Naive thymus-derived CD8-positive, alpha-beta T cell (primary cell): ENCODE measurements at places on chromosomes 13 and 19. TPM values are rescaled to one million over a fixed set of nuclear protein-coding genes. Genes with fewer than 3 reads are reported as not detected.

DNA sequence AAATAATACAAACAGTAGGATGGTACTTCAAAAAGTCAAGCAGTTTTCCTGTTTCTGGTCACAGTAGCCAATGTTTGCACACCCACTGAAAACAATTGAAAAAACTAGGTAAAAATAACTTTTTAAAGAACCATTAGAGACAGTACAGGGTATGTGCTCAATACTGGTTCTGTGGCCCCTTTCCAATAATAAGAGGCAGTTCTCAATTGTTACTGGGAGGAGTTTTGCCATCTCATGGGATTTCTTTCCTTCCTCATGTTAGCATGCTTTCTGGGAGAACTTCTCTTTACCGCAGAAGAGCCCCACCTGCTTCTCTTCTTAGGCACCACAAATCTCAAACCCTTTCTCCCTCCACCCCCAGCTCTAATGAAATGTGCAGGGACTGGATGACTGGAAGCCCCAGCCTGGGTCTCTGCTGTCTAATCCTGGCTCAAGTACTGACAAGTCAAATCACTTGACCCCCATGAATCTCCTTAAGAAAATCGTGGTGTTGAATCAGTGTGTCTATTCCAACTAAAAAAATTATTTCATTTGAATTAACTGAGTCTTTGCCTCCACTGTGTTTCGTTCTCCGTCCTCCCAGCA is 14.6 kb downstream of the METTL21C start:
- no peak for DNase-seq
- peak overlapping the region; percentile 80 for H3K27ac ChIP-seq
- H3K4me1 ChIP-seq, result peaks cover 25% of the 10 kb centered on the region
- H3K27me3 ChIP-seq, result no peaks in the 10 kb centered on the region

GRCh38 chr19:53879140-53880081 is 2.6 kb upstream of the PRKCG start:
- H3K27me3 ChIP-seq, result peaks cover 8% of the 10 kb centered on the region
- H3K36me3 ChIP-seq, result peaks cover 6% of the 10 kb centered on the region
- DNase-seq, result peak; percentile 79
- peaks cover 27% of the 10 kb centered on the region for H3K4me1 ChIP-seq
- peak overlapping the region; percentile 71 for H3K27ac ChIP-seq
- no peak overlapping the region for H3K4me3 ChIP-seq

GRCh38 chr19:10915130-10916091 is 13.0 kb downstream of the YIPF2 start:
- H3K36me3 ChIP-seq, result peaks cover 35% of the 10 kb centered on the region
- no peaks in the 10 kb centered on the region for H3K27me3 ChIP-seq
- no peak for DNase-seq

The ZNF541 gene
- total RNA-seq, result 0.86 TPM

The PSG7 gene
- not detected for total RNA-seq

The TRAPPC5 gene
- total RNA-seq, result 66.5 TPM
